ENCODE measurements at places on chromosomes 2 and 18.

DNA sequence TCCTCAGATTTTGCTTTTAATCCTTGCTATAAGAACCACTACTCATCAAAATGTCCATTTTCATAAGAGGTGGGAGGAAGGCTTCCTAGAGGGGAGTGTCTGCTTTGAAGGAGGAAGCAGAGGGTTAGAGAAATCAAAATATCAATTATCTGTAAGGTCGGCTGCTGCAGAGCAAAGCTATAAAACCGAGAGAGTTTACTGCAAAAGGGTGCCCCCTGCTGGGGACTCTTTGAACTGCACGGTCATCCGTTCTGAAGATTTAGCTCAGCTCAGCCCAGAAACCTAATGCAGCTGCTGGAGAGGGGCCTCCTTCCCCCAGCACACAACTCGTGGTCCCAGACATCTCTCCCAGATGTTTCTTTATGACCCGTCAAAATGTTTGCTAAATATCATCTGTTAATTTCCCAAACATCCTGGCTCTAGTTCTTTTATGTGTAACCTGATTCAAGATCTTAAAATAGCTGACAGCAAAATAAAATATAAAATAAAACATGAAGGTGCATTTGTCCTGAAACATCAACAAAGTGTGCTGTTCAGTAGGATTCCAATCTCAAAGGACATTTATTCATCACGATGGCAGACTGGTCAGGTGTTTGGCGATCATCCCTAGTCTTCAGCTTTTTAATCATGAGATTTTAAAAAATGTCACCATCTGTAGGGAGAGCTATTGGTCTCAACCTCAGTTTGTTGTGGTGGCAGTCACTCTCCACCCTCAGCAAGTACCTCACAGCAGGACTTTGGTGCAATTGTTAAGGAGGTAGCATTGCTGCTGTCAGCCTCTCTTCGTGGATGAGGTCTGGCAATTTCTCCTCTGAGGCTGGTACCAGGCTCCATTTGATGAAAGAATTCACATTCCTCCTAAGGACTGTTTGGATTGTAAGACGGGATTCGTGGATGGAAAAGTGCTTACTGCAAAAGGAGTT, 185.9 kb downstream of the MTX2 start:
- peak; percentile 46 for DNase-seq

- no peak for DNase-seq
Observed at GRCh38 chr2:47311764-47312490, 91.0 kb upstream of the MSH2 start.

- no peak for DNase-seq
Observed at GRCh38 chr2:127105656-127106456, 1.1 kb downstream of the BIN1 start.

DNA sequence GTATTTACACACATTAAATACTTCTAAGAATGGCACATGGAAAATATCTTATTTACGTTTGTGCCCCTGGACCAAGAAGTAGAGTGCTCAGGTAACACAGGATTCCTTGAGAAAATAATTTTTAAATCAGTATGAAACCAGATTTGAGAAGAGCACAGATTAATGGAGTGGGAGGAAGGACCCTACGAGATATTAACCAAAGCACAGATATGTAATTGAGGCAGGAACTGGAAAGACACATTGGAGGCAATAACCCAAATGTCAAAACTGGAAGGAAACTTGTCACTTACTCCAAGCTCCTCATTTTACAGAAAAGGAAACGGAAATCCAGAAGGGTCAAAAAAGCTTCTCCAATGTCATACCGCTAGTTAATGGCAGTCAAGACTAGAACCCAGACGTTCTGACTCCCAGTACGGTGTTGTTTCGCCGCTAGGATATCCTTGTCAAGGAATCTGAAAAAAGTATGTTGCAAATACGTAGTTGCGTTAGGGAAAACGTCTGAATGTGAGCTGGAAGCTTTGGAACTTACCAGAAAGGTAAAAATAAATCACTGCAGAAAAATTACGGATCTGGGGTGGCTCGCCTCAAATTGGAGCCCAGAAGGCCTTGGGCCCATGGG, 634 bp downstream of the MTIF2 start:
- no peak for DNase-seq

GRCh38 chr2:159153463-159153862, 133.0 kb downstream of the WDSUB1 start:
- DNase-seq = no peak

DNA sequence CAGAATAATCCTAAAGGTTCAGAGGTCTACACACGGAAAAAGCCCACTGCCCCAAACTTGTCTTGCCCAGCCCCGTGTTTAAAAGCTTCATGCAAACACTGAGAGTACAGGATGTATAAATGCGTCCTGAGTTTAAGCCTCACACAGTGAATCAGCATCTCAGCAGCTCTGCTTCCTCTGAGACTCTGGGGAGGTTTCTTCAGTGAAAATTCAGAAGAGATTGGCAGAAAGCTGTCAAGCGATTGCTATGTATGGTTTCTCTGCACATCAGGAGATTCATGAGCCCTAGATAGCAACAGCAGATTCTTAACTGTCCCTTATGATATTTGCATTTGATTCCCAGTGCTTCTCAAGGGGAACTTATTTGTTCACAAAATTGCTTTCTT, 27.1 kb downstream of the CRACDL start:
- DNase-seq = no peak

DNA sequence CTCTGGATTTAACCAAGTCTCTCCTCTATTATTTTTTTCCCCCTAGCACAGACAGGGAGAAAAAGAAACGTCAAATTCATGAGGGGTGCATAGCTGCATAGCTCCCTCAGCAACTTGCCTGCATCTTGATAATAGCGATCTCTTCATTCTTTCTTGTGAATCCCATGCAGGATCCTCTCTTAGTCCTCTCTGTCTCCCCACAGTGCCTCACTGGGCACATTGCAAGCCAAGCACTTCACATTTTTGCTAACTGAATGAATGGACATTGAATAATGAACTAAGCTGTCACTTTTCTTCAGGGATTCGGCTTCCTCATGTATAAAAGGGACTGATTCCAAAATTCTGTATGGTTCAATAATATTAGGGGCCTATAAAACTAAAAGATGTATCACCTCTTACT, 2.9 kb upstream of the EPB41L3 start:
- DNase-seq = no peak

DNA sequence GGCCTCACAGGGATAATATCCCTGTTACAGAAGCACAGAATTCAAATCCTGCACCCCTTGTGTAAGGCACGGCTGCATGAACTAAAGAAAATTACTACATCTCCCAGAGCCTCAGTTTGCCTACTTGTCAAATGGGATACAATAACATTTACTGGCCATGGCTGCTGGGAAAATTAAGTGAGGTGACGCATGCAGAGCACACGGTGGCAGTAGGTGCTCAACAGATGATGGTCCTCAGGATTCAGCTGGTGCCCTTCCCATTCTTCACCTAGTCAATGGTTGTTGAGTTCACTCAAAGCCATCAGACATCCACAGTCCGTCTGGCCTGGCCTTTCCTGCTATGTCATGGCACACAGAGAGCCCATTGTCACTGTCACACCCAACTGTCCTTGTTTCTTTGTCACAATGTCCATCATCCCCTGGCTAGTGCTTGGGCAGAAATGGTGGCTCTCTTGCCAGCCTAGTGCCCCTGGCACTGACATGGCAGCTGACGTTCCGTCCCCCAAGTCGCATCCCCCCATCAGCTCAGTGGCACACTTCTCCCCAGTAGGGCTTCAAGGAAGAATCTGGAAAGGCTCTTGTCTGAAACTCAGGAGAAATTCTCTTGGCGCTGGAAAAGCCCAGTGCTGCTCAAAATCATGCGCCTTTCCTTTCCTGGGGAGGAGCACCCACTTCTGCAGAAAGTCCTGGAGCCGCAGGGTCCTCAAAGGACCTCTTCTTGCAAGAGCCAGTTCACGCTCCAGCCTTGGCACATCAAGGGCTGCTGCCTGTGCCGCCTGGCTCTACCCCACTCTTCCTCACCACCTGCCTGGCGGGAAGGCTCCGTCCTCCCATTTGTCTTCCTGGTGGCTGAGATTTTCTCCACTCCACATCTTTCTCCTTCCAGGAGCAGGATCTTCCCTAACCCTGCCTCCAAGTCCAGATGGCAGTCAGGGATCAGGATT, 55.9 kb upstream of the SLC66A3 start:
- DNase-seq = no peak

DNA sequence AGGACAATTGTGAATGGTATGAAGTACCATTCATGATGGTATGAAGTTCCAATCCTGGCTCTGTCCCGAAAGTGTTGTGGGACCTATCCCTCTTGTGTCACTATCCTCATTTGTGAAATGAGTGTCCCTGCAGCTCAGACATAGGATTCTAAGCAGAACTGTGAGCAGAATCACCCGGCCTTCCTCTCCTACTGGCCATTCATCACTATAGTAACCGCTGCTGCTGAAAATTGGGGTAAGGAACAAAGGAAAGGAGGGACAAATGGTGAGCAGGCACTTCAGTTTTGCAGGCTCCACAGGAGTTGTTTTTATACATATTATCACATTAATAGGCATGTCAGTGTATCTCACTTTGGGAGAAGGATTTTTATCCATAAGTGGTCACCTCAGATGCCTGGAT, 27.4 kb downstream of the SMYD1 start:
- DNase-seq = no peak

- no peak for DNase-seq
Observed at GRCh38 chr18:75247611-75248421, 37.2 kb downstream of the TSHZ1 start.

GRCh38 chr2:120856421-120856862, 120.8 kb downstream of the GLI2 start:
- no peak for DNase-seq

GRCh38 chr2:131674174-131674507, 146.5 kb downstream of the CCDC74A start:
- DNase-seq = no peak

GRCh38 chr18:65544701-65545100, 206.1 kb upstream of the CDH7 start:
- DNase-seq = no peak

DNA sequence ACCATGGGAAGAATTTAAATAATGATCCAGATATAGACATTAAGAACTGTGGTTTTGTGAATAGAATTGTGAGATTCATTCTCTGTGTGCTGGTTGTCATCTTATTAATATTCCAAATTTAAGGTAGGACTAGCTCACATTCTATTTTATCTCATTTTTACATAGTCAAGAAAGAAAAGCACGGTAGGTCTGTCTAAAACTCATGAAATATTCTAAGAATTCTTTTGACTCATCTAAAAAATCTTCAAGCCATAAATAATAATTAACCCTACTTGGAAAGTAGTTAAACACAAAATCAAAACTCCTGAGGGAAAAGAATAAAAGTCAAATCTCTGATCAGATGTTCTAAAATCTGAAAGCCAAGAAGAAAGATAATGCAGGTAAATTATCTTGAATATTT, 388.8 kb upstream of the CHAC2 start:
- DNase-seq = no peak
